ENCODE measurements at places on chromosomes 11 and 22. TPM values are rescaled to one million over a fixed set of nuclear protein-coding genes. Genes with fewer than 3 reads are reported as not detected.
A peak's percentile ranks its signal among the peaks of the same experiment; 100 is the strongest.

CYTH4 gene
- total RNA-seq = not detected

ESAM gene
- not detected for total RNA-seq

OR51B5 gene
- total RNA-seq = 0.64 TPM

JHY gene
- total RNA-seq = 0.53 TPM

KMT5B gene
- 13.8 TPM for total RNA-seq

HOATZ gene
- not detected for total RNA-seq

APOA1 gene
- not detected for total RNA-seq

SLC22A25 gene
- not detected for total RNA-seq

SUSD2 gene
- 0.20 TPM for total RNA-seq

DNA sequence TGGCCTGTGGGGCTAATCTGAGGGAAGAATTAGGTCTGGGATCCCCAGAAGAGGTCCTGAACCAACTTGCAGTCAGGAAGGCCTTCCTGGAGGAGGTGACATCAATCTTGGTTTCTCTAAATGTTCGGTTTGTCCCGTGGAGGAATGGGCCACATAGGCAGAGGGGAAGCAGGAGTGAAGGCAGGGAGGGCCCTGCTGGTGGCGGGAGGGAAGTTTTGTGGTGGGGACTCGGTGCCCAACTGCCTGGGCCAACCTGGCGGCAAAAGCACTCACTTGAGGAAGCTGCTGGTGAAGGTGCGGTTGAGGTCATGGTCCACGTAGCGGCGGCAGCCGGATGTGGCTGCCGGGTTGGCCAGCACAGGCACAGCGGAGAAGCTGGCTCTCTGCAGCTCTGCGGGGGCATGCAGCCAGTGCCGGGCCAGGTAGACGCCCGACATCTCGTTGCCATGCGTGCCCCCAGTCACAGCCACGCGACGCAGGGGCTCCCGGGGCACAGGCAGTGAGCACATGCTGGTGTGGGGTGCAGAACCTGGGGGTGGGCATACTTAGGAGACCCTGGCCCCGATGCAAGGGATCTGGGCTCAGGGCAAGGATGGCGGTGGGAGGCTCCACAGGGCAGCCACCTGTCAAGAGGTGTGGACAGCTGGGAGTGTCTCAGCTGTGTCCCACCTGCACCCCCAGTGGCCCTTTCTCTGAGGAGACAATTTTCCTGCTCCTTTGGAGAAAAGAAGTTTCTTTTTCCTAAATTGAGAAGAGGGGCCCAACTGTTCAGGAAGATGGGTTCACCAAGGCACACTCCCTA, 3.8 kb downstream of the ACY3 start:
- no peak for DNase-seq

DNA sequence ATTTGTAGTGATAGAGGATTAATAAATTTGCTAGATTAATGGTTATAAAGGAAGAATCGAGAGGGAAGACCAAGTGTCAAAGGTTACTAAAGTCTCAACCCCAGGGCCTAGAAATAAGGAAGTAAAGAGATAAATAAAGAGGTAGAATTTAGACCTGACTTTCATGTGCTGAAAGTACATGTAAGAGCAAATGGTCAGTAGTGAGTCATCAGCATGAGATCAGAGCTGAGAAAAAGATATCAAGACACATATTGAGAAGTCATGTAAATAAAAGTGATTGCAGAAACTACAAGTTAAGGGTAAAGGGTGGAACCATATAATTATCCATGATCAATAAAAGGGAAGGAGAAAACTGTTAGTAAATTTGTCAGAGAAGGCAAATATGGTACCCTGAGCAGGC, 1.4 kb upstream of the OR8B8 start:
- DNase-seq = no peak

DNA sequence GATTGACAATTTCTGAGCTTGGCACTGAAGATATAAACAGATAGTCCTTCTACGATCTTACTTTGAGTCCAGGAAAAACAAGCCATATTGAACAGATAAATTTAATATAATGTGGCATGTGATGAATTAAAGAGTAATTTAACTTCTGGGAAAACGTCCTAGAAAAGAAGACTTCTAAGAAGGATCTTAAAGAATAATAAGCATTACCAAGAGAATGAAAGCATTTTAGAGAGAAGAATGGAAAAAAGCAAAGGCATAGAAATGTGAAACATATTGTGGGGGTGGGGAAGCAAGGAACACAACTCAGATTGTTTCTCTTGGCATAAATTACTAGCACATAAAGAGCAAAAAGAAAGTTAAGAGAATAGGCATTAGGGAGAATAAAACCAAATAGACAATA, 5.4 kb downstream of the DDIAS start:
- no peak for DNase-seq

- DNase-seq = no peak
These were observed 8.9 kb upstream of the TMEM9B start for GRCh38 chr11:8973121-8973520.

DNA sequence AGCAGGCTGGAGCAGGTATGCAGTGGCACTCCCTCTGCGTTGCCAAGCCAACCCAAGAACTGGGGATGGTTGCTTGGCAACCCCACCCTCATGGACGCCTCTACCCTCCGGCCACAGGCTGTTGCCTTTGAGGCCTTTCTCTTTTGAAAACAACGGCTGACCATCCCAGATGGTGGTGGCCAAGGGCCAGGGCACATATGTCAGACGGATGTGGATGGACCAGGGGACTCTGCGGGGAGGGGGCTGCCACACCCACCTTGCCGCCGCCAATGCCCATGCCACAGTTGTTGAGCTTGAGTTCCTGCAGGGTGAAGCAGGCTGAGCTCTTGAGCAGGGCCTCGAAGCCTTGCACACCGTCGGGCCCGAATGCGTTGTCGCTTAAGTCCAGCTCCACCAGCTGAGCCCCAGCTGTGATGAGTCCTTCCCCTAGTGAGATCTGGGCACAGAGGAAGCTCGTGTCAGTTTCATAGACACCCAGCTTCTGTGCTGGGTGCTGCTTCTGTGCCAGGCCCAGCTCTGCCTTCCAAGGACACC, 21.5 kb downstream of the RANGAP1 start:
- DNase-seq = no peak

- peak; percentile 92 for DNase-seq
These were observed at the start of gene TMX2 for GRCh38 chr11:57712256-57713150. TSS of gene TMX2 (plus strand) at chr11:57712593. CDS start at chr11:57712619, 26 bp downstream.

DNA sequence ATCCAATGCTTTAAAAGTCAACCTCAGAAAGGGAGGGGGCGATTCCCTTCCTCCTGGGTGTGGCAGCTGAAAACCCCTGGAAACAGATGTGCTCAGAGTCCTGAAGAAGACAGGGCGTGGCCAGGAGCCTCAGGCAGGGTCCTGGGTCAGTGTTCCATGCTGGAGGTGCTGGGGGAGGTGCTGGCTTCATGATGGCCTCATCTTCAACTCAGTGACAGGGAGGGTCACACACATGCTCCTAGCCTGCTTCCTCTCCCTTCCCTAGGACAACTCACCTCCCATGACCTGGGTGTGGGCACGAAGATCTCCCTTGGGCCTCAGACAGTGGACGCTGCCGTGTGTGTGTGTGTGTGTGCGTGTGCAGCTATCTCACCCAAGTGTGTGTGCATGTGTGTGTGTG, 245.6 kb upstream of the B3GAT1 start:
- DNase-seq = no peak

DNA sequence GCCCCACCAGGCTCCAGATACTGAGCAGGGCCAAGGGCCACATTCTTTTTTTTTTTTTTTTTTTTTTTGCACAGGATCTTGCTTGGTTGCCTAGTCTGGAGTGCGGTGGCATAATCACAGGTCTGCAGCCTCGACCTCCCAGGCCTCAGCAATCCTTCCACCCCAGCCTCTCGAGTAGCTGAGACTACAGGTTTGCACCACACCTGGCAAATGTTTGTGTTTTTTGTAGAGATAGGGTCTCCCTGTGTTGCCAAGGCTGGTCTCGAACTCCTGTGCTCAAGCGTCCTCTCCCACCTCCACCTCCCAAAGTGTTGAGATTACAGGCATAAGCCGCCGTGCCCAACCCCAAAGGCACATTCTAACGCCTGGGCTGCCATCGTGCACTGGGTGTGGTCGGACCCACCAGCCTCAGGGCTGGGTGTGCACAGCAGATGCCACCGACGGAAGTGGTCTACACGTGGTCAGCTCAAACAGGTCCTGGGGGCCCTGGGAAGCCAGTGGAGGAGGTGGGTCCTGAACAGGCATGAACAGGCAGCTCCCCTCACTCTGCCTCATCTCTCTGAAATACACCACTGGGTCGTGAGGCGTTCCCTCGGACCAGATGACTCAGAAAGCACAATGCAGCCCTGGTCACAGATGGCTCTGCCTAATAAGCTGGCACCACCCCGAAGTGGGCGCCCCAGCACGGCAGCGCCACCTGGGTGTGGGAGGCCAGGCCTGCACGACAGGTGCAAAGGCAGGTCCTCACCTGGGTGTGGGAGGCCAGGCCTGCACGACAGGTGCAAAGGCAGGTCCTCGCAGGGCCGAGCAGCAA, 5.1 kb upstream of the B4GALNT4 start:
- DNase-seq = peak; percentile 72

- no peak for DNase-seq
These were observed 61.0 kb upstream of the NAV2 start for GRCh38 chr11:19651653-19652052.

- DNase-seq = peak; percentile 17
These were observed 62.2 kb downstream of the CLMP start for GRCh38 chr11:123132881-123133280.

- no peak for DNase-seq
These were observed 148.8 kb downstream of the DBX1 start for GRCh38 chr11:20011307-20011951.

DNA sequence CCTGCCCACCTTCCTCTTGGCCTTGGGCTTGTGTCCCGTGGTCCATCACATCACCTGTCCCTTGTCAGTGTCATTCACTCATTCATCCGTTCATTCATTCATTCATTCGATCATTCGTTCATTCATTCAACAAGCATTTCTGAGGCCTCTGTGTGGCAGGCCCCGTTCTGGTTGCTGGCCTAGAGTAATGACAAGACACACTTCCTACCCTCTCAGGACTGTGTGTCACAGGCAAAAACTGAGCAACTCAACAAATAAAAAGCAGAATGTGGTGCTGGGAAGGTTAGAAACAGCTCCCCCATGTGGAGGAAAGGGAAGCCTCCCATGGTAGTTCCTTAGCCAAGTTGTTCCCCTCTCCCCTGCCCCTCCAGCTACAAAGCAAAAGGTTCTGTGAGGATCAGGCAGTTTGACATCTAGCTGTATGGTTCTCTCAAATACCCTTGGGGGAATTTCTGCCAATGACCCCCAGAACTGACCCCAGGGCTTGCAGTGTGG, 1.6 kb upstream of the OMP start:
- DNase-seq = no peak

- DNase-seq = peak; percentile 88
These were observed 3.8 kb downstream of the APOL3 start for GRCh38 chr22:36156515-36157419.

- DNase-seq = no peak
These were observed 22.0 kb downstream of the FAT3 start for GRCh38 chr11:92246630-92247029.

DNA sequence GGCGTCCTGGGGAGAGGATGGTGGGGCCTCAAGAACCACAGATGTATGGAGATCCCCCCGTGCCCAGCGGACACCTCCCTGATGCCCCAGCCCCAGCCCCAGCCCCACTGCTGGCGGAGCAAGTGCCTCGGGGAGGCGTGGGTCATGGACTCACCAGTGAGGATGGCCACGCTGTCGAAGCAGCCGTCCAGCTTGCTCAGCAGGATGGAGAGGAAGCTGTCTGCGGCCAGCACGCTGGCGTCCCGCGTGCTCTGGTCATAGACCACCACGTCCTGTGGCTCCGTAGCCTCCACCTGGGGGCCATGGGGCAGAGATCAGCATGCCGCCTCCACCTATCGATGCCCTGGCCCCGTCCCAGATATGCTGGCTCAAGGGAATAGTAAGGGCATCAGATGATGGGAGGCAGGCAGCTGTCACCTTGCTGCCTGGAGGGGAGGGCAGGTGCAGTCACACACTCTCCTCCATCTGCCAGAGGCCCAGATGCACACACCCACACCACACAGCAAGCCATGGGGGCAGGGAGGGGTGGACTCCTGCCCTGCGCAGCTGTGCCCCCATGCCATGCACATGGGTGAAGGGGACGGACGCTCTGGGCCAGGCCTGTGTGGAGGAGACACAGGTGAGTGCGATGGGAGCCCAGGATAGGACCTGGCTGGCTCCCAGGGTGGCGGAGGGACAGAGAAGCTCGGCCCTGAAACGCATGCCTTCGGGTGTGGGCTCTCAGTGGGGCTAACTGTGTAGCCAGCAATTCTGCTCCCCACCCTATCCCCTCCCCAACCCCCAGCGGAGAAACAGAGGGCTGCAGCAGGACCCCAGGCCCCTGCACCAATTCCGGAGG, 8.2 kb downstream of the DUSP8 start:
- DNase-seq = no peak

- no peak for DNase-seq
These were observed 133.4 kb downstream of the TEAD1 start for GRCh38 chr11:12807621-12808020.

- no peak for DNase-seq
These were observed 138.5 kb downstream of the ARHGAP42 start for GRCh38 chr11:100825626-100826025.

DNA sequence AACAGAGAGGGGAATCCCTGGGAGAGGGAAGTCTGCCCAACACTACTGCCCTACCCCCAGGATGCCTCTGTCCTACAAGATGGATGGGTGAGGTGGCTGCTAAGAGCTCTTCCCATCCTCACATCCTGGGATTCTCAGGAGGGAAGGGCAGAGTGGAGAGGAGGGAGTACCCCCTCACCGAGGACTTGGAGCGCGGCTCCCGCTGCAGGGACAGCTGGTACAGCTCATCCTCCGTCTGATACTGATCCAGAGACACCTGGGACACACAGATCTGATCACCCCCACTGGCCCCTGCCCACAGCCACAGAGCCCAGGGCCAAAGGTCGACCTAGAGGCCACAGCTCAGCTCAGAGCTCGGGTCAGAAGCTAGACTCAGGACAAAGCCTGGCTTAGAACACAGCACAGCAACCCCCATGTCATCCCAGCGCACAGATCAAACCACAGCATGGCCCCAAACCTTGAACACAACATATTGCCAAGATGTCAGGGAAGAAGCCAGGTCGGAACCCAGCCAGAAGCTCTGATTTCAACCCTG, 8.2 kb downstream of the RASGRP2 start:
- DNase-seq = no peak
